NCI-H2107 (cell line): ENCODE measurements at places on chromosomes 1 and 21.

DNA sequence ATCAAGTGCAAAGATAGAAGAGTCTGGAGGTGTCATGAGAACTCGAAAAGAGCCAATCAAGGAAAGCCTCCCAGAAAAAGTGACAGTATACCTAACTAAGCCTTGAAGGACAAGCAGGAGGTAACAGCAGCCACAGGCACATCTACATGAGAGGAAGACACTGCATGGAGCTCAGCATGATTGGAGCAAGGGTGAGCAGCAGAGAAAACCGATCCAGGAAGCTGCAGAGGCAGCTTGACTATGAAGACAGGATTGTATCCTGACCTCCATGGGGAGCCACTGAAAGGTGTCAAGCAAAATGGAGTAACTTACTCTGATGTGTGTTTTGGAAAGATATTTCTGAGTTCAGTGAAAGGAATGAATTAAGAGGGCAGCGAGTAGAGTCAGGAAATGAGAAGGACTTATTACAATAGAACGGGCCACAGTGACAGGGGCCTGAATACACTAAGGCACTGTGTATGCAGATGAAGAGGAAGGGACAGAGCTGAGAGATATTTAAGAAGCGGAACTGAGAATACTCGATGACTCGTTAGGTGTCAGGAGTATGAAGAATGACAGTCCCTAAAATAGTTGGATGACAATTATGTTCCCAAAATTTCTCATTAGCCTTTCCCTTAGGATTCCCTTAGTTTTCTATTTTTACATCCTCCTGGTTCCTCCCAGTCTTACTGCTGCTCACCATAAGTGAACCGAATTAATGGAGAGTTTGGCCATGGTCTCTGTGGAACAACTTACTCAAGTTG lies 139.3 kb upstream of the NFIA start:
- no peak for DNase-seq

DNA sequence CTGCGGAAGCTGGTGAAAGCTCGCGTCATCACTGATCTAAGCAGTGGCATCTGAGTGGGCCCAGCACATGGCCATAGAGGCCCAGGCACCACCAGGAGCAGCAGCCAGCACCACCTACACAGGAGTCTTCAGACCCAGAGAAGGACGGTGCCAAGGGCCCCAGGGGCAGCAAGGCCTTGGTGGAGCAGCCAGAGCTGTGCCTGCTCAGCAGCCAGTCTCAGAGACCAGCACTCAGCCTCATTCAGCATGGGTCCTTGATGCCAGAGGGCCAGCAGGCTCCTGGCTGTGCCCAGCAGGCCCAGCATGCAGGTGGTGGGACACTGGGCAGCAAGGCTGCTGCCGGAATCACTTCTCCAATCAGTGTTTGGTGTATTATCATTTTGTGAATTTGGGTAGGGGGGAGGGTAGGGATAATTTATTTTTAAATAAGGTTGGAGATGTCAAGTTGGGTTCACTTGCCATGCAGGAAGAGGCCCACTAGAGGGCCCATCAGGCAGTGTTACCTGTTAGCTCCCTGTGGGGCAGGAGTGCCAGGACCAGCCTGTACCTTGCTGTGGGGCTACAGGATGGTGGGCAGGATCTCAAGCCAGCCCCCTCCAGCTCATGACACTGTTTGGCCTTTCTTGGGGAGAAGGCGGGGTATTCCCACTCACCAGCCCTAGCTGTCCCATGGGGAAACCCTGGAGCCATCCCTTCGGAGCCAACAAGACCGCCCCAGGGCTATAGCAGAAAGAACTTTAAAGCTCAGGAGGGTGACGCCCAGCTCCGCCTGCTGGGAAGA lies 3.2 kb upstream of the ARTN start:
- DNase-seq: no peak

GRCh38 chr1:7954683-7955082 lies 6.8 kb upstream of the PARK7 start:
- no peak for DNase-seq

DNA sequence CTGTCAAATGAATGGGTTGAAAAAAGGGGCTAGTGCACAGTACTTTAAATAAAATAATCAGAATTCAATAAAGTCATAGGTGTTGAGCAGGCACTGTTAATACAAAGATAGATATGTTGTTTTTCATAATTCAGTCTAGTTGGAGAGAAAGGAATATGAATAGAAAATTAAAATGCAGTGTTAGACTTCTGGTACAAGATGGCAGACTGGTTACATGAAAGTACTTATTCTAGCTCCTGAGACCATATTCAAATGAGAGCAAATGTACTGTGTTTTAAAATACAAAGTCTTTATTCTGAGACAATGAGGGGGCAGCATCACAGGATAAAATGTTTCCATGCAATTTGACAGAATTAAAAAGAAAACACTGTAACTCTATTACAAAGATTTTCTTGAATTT lies 542.1 kb downstream of the COL11A1 start:
- DNase-seq: no peak

GRCh38 chr21:36825658-36826057 lies 126.7 kb downstream of the SIM2 start:
- DNase-seq: no peak

DNA sequence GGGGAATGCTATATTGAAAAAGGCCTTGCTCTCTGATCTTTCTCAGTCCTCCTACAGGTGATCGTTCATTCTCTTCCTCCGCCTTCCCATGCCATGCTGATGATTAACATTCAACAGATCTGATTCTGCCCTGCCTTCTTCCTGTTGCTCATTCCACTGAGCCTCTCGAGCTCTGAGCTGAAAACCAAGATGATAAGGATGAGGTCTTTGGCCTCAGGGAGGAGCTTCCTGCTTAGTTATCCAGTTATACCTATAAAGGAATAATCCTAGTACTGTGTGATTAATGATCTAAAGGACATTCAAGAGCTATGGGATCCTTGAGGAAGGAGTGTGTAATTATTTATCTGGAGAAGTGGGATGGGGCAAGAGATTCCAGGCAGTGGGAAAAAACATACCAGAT lies 25.2 kb upstream of the MAP3K7CL start:
- DNase-seq: no peak

DNA sequence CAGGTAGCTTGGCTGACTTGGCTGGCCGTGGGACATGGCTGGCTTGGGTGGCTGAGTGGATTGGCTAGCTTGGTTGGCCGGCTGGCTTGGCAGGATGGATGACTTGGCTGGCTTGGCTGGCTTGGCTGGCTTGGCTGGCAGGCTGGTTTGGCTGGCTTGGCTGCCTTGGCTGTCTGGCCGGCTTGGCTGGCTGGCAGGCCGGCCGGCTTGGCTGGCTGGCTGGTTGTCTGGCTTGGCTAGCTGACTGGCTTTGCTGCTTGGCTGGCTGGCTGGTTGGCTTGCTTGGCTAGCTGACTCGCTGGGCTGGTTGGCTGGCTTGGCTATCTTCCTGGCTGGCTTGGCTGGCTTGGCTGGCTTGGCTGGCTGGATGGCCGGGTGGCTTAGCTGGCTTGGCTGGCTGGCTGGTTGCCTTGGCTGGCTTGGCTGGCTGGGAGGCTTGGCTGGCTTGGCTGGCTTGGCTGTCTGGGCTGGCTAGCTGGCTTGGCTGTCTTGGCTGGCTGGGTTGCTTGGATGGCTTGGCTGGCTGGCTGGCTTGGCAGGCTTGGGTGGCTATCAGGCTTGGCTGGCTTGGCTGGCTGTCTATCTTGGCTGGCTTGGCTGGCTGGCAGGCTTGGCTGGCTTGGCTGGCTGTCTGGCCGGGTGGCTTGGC lies 129.7 kb upstream of the FAM72C start:
- DNase-seq: no peak

DNA sequence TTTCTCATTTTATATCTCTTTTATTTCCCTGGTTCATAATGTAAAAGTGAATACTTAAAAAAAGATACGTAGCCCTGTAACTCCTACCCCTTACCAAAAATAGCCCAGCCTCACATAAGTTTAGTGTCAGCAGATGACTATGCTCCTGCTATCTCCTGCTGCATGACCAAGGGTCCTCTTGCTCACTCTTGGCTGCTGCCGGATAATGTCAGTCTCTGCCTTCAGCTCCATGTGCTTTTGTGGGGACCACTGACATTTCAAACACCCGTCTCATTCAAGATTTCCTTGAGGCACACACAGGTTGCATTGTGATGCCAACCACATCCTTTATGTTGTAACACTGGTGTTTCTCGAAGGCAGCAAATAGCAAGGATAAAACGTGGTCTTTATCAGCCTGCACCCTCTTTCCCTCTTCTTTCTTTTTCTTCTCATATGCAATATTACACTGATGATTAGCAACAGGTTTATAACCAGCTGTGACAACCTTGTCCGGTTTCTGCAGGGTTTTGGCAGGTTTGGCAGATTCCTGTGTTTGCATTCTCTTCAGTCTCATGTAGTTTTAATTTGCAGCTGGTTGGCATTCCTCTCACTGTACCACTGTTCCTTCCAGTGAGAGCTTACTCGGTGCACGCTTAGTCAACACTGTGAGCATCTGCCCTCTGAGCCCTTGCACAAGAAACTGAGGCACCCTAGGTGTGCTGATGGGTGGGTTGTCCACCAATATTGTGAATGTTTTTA lies 62.2 kb downstream of the ZNF684 start:
- DNase-seq: no peak

- DNase-seq: no peak
Observed at GRCh38 chr1:99003581-99004253, 944 bp downstream of the PLPPR5 start.

- no peak for DNase-seq
Observed at GRCh38 chr1:113742515-113742914, 16.8 kb downstream of the PHTF1 start.

- no peak for DNase-seq
Observed at GRCh38 chr1:25106352-25106751, 126.0 kb downstream of the SYF2 start.

- DNase-seq: no peak
Observed at GRCh38 chr1:54615531-54616279, 7.6 kb downstream of the FAM151A start.

DNA sequence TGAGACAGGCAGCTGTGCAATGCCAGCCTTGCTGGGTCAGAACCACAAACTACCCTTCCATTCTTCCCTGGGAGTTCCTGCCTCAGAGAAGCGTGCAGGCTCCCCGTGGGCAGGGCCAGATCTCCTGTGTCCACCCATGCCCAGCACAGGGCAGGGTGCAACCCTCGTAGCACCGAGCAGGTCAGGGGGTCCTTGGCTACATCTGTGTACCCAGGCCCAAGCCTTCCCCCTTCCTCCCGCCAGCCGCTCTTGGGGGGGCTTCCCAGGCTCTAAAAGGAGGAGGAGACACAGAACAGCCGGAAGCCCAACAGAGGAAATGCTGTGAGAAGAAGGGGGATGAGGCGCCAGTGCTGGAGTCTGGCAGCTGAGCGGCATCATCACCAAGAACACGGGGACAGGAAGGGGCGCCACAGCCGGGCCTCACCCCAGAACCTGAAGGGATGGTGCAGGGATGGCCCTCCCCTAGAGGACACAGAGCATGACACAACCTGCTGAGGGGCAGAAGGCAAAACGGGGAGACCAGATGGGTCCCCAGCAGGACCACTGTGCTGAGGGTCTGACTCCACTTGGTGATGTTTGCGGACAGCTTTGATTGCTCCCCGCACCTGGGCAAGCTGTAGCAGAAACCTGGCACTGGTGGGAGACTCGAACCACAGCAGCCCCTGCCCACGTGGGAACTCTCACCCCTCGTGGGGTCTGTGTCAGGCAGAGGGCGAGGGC lies 233.2 kb downstream of the NPHP4 start:
- no peak for DNase-seq

- no peak for DNase-seq
Observed at GRCh38 chr1:155504207-155504606, 58.4 kb downstream of the ASH1L start.

DNA sequence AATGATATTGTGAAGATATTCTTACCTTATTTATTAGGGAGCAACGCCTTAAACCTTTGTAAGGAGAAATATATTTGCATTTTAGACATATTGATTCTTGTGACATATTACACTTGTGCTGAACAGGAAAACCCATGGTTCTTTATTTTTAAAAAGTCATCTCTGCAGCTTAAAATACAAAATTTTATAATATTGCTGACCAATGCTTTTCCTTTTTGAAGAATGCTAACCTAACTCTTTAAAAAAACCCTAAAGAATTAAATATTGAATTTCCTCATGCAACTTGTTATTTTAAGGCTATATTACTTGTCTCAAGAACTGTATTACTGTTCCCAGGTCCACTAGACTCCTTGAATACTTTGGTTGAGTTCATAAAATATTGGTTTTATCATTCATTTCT lies 99.0 kb downstream of the NEK7 start:
- DNase-seq: no peak

DNA sequence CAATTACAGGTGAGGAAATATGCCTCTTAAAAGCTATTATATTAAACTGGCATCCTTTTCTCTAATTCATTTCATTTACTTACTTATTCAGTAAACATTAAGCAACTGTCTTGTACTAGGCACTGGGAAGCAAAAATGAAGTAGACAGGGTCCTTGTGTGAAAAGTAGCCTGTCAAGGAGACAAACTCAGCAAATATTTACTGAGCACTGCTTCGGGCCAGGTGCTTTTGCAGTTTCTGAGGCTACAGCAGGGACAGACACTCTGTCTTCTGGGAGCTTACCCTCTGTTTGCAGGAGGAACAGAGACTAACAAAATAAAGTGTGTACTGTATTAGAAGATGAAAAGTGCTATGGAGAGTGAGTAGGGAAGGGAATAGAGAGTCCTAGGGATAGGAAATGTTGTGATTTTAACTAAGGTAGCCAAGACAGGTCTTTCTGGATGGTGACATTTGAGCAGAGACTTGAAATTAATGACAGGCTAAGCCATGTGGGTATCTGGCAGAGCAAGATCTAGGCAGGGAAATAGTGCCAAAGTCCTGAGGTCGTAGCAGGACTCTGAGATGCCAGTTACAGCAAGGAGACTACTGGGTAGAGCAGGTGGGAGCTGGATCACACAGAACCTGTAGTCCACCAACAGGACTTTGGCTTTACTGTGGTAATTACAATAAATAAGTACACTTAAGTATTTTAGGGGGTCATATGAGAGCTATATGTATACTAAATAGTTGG lies 133.0 kb downstream of the ITSN1 start:
- DNase-seq: no peak

- DNase-seq: no peak
Observed at GRCh38 chr1:64312431-64312830, 109.0 kb downstream of the UBE2U start.

DNA sequence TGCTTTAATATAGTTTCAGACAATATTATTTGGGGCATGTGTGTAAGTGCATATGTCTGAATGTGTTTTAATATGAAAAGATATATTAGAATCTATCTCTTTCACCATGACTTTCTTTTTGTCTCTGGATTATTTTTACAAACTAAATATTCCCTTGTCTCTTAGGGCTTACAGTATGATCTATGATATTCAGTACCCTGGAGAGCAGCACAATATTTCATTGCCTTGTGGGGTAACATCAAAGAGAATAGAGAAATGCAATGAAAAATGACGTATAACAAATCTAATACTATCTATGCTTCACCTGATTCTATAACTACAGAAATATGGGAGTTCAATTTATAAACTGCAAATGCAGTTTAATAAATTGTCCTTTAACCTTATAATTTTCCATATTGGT lies 2084.5 kb downstream of the MRPL39 start:
- no peak for DNase-seq

DNA sequence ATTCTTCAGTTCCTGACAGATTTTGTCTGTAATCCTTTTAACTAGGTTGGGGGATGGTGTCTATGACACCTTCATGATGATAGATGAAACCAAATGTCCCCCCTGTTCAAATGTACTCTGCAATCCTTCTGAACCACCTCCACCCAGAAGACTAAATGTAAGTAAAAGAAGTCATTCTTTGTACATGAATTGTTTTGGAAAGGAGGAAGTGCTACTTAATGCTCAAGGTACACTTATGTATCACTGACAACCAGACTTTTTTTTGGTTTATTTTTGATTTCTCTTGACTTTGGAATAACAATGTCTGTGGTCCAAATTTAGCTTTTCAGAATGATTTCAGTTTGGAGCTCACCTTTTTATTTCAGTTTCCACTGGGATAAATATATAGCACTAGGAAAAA lies 2.3 kb downstream of the DYRK3 start:
- no peak for DNase-seq

GRCh38 chr1:230328342-230329015 lies 97.7 kb downstream of the PGBD5 start:
- DNase-seq: no peak
